ENCODE measurements at places on chromosomes 2 and 18. TPM values are rescaled to one million over a fixed set of nuclear protein-coding genes. Genes with fewer than 3 reads are reported as not detected.

Gene ANO7
- 2.1 TPM for total RNA-seq

Gene SMYD1
- total RNA-seq = not detected

Gene UGT1A6
- total RNA-seq = not detected

Gene SH2D6
- 2.2 TPM for total RNA-seq

Gene TMEM247
- not detected for total RNA-seq

Gene ANKRD62
- total RNA-seq = not detected

Data from activated CD4-positive, alpha-beta T cell treated with anti-CD3 and anti-CD28 coated beads for 36 hours (primary cell).